ENCODE measurements at places on chromosomes 11 and 22. TPM values are rescaled to one million over a fixed set of nuclear protein-coding genes. Genes with fewer than 3 reads are reported as not detected.

The RFPL3 gene
- total RNA-seq, result not detected

The SUSD2 gene
- total RNA-seq, result 2.0 TPM

The DMC1 gene
- 5.0 TPM for total RNA-seq

The C11orf21 gene
- total RNA-seq, result under 0.01 TPM

The CNGA4 gene
- not detected for total RNA-seq

The DKK3 gene
- total RNA-seq, result 770 TPM

The PAMR1 gene
- total RNA-seq, result 0.11 TPM

The HEPHL1 gene
- total RNA-seq, result under 0.01 TPM

The GTSE1 gene
- 3.1 TPM for total RNA-seq

The TRIM48 gene
- total RNA-seq, result not detected
